ENCODE measurements at places on chromosomes 7 and 10.

GRCh38 chr10:132637477-132638129, 100.0 kb downstream of the INPP5A start:
- peak; percentile 37 for DNase-seq

DNA sequence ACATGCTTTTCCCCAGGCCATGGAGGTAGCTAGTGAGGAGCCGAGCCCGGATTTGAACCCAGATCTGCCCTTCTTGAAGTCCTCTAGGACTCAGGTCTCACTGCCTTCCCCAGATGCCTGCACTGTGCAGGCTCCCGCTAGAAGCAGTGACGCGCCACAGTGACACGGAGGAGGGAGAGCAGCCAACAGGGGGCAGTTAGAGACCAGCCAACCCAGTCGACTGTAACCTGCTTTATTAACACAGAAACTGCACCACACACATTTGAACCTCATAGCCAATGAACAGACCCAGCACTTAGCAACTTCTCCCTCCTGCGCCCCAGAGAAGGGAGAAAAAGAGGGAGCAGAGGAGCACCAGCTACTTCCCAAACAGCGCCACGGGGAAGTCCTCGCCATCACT, 27.4 kb downstream of the PILRA start:
- no peak for DNase-seq

DNA sequence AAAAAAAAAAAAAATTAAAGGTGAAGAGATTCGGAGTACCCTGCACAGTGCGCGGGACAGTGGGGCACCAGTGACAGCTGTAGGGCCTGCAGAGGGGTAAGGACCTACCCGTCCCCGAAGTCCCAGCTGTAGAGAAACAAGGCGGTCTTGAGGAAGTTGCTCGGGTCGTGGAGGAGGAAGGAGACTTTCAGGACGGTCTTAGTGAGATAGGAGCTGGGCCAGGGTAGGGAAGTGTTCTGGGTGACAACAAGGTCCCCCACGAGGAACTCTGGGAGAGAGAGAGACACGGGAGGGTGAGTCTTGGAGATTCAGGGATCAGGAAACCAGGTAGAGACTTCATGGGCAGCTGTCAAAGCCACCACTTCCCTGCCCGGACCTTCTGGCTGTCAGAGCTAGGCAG, 9.7 kb downstream of the TMEM130 start:
- DNase-seq, result no peak

GRCh38 chr10:112332022-112332421, 41.9 kb upstream of the ACSL5 start:
- DNase-seq, result no peak

GRCh38 chr7:140696024-140696679, 356 bp upstream of the NDUFB2 start:
- DNase-seq, result peak; percentile 97

DNA sequence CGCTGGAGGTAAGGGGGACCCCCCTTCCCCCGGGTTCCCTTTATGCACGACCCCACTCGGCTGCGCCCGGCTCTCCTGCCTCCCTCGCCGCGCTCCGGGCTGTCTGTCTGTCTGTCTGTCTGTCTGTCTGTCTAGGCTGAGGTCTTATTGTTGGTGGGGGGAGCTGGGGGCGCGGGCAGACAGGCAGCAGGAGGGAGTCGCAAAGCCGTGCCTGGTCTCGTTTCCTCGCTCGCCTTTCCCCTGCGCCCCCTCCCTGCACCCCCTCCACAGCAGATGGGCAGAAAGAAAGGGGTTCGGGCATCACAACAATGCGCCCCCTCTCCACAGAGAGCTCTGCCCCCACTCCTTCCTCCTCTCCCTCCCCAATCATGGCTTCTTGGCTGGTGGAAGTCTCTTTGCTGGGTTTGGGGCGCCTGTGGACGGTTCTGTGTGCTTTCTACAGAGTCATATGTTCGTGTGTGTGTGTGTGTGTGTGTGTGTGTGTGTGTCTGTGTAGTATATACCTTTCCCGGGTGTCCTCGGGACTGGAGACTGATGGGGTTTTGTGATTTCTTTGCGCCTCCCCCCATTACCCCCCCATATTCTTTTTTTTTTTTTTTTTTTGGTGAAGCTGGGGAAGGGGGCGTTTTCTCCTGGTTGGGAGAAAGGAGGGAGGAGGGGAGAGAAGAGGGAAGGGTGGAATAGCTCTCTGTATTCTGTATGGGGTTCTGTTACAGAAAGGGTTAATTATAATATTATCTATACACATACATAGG, 1.9 kb downstream of the AUTS2 start:
- DNase-seq, result no peak

Data from sciatic nerve (tissue), 2 donors.